ENCODE measurements at places on chromosomes 3 and 15.

DNA sequence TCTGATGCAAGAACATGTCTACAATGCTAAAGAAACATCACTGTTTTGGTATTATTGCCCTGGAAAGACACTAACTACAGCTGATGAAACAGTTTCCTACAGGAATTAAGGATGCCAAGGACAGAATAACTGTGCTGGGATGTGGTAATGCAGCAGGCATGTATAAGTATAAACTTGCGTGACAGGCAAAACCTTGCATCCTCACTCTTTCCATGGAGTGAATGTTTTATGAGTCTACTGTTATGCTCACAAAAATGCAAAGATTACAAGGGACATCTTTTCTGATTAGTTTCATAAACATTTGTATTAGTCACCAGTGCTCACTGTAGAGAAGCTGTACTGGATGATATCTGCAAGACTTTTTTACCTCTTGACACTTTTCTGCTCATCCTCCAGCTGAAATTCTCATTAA is 143.6 kb downstream of the NAALADL2 start:
- DNase-seq = peak; percentile 58

- no peak for DNase-seq
These were observed 3.0 kb downstream of the LMCD1 start for GRCh38 chr3:8504611-8504973.

DNA sequence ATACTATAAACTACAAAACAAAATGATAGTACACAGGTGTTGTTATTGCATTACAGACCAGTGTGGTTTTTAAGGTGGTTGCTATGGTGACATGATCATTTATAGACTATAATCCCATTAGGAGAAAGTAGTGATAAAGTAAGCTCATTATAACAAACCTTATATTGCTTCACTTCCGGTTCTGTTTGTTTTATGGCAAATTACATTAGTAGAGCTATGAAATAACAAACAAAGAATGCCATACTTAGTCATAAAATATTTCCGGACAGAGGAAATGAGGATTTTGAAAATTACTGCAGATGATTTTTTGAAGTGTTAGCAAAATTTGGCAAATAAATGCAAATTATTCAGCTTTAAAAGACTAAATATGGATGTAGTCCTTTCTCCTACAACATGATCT is 640.4 kb upstream of the ARPP21 start:
- no peak for DNase-seq

- DNase-seq = peak; percentile 17
These were observed 1.1 kb downstream of the EHD4 start for GRCh38 chr15:41971089-41971894.

DNA sequence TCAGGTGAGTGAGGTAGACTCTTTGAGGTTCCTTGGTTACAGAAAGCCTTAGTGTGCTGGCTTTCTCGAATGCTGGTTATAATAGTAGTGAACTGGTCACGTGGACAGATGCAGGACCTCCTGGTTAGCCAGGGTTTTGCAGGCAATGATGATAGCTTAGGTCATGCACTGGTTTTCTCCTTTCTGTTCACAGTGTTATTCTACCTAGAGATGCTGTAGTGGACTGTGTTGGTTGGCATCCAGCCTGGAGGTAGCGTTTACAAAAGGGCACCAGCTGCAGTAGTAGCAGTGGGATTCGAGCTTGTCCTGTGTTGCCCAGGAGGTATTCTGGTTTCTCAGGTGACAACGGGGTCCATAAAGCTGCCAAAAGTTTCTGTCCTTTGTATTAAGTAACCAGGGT is 27.0 kb downstream of the PCCB start:
- DNase-seq = no peak

DNA sequence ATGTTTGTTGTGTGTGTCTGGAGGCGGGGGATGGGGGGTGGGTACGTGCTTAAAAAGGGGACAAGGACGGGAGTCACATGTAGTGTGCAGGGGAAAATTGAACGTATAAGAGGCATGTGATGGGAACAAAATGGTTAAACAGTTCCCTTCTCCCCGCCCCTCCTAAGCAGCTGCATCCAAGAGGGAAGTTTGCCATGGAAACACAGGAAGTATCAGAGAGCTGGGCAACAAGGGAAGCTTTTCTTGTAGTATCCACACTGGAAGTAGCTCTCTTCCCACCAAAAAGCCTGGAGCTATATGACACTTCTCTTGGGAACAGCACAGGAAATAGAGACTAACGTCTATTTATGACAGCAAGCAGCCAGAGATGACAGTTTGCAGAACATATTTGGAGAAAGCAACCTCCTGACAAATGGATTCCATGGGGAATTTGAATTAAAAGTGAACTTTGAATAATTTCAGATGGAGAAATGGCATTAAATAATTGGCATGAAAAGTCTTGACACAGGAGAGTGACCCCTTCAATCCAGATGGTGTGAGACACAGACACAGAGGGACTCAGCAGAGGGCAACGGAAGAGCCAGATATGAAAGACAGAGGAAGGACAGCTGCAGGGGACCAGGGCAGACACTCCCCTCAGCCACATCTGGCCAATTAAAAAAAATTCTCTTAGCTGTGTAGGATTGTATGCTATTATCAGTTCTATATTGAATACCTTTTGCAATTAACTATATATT is 294.2 kb upstream of the TBL1XR1 start:
- DNase-seq = no peak

DNA sequence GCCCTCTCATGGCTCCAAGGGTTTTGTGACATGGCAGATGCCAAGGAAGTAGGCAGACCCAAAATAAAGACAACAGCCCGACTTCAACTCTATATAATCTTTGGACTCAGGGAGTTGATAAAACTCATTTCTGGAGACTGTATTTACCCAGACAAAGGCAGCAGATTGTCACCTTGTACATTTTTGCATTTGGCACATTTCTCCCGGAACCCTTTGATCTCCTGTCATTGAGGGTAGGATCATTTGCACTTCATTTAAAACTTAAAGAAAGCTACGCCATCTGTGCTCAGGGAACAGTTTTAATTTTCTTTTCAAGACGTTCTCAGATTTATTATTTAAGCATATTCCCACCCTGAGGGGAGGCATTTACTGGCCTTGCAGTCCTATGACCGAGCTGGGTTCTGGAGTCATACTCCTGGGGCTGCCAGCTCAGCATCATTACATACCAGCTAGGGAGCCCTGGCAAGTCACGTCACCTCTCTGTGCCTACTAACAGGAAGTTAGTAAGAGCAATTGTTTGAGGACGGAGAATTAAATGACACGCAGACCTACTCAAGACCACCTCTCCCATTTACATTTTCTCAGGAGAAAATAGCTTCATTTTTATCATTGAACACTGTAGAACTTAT is 5.9 kb downstream of the CDCP1 start:
- DNase-seq = peak; percentile 27

- DNase-seq = no peak
These were observed 163.3 kb upstream of the MBNL1 start for GRCh38 chr3:152105446-152105845.

DNA sequence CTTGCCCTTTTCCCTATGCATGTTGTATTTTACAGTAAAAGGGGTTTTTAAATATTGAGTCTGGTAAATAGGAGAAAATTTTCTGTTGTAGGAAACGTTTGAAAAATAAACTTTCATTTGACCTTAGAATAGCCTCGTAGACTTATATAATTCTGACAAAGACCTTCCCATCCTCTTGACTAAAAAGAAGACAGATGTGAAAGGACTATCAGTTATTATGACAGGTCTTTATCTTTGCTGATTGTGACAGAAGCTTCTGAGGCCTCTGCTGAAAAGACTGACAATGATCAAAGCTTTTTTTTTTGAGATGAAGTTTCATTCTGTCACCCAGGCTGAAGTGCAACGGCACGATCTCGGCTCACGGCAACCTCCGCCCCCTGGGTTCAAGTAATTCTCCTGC is 24.2 kb downstream of the C2CD4A start:
- no peak for DNase-seq
